ENCODE measurements at places on chromosomes 6 and 20.
A peak's percentile ranks its signal among the peaks of the same experiment; 100 is the strongest.

DNA sequence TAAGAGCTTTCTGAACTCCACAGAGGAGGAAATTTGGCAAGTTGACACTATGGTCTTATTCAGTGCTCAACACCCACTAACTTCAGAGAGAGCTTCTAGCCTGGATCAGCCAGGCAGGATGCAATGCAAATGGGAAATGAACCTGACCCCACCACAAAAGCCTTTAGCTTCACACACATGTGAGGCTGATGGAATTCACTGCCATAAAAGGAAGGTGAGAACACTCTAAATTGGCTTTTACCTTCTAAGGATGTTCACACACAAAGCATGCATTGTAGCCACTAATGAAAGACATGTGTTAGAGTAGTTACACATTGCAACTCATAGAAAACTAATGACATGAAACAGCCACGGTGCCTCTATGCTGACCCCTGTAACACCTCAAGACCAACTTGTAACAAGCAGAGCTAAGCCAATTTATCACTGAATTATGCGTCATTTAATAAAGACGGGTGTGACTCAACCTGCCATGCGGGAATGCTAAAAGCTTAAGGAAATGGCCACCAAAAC, 262.1 kb downstream of the HACE1 start:
- peak; percentile 80 for DNase-seq

GRCh38 chr6:88933521-88933920, 29.9 kb downstream of the RNGTT start:
- DNase-seq = no peak

DNA sequence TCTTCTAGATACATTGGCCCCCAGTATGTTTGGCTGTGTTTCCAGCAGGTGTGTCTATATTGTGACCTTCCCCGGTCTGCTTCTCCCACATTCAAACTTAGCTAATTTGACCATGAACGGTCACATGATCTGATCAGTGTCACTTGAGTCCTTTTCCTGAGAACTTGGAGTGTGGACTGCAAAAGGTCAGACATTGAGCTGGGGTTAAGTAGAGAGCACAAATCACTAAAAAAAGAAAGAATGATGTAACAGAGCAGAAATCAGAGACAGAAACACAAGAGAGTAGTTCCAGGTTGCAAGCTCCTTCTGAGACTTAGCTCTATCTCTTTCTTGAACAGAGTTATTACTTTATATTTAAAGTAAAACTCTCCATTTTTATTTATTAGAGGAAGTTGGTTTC, 733.9 kb downstream of the CBLN4 start:
- DNase-seq = no peak

DNA sequence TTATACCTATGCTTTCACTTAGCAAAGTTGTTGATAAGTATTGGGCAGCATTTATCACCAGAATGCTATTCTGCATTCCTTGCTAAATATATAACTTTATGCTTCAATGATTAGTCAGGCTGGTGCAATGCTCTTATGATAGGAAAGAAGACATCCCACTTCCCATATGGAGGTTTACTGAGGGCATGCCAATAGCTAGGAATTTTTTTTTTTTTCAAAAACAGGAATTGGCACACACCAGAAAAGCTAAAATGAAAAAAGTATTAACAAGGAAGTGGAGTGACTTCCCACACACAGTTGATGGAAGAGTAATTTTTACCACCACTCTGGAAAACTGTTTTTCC, 90.8 kb downstream of the FRK start:
- no peak for DNase-seq

DNA sequence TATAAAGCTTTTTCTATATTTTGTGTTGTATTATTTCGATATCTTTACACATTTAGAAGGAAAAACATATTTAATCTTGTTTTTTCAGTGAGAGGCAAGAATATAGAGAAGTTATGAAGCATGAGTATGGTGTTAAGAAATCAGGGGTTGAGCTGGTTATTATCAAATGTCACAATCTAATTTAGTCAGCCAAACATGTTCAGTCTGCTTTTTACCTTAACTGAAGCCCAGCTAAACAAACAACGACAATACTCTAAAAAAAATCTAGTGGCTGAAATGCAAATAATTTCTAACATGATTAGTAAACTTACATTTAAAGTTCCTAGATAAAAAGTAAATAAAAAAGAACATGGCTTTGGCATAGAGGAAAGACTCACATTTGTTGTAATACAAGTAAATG, 433.8 kb upstream of the NRSN1 start:
- no peak for DNase-seq

- peak; percentile 60 for DNase-seq
Observed at GRCh38 chr20:46128310-46129151, 10.4 kb downstream of the CD40 start.

GRCh38 chr6:71153755-71154325, 134.8 kb upstream of the OGFRL1 start:
- DNase-seq = no peak

DNA sequence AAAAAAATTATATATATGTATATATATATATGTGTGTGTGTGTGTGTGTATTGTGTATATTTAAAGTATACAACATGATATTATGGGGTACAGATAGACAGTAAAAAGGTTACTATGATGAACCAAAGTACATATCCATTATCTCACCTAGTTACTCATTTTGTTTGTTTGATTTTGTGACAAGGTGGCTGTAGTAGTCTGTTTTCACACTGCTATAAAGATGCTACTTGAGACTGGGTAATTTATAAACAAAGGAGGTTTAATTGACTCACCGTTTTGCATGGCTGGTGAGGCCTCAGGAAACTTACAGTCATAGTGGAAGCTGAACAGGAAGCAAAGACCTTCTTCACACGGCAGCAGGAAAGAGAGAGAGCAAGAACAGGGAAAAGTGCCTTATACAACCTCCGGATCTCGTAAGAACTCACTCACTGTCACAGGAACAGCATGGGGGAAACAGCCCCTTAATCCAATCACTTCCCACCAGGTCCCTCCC, 30.2 kb upstream of the DACT2 start:
- no peak for DNase-seq

GRCh38 chr6:35984701-35985100, 39.7 kb downstream of the SLC26A8 start:
- no peak for DNase-seq

DNA sequence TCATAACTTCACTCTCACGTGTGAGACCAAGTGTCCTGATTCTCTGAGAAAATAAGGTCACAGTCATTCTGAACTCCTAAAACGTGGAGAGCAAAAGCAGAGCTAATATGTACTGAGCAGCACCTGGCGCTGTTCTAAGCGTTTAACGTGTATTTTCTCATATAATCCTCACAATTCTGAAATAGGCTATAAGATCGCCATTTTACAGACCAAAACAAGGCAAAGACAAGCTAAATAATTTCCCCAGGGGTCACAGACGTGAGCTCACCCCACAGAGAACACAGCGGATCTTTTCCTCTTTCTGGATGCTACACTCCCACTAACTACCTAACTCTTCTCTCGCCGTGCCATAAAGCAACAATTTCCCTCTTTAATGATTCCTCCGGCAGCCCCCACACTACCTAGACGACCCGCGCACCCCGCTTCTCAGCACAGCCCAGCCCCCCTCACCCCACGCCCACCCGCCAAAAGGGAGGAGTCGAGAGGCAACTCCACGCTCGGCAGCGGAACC, 636 bp downstream of the SUPT3H start:
- DNase-seq = peak; percentile 52

DNA sequence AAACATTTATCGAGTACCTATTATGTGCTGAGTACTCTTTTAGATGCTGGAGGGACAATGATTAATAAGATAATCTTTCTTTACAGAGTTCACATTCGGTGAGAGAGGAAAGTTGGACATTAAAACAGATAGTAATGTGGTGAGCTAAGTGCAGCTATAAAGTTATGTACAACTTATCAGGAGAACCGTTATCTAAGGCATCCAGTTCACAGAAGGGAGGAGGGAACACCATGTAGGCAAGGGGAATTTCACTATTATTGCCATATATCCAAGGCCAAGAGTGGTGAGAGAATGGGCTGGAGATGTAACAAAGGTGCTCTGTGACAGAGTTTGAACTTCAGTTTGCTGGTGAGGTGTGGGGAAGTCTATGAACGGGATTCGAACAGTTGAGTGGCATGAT, 105.8 kb downstream of the CARMIL1 start:
- no peak for DNase-seq

- no peak for DNase-seq
Observed at GRCh38 chr6:56734335-56734734, 91.6 kb upstream of the DST start.

- DNase-seq = no peak
Observed at GRCh38 chr20:44886828-44887227, 1.3 kb downstream of the YWHAB start.

DNA sequence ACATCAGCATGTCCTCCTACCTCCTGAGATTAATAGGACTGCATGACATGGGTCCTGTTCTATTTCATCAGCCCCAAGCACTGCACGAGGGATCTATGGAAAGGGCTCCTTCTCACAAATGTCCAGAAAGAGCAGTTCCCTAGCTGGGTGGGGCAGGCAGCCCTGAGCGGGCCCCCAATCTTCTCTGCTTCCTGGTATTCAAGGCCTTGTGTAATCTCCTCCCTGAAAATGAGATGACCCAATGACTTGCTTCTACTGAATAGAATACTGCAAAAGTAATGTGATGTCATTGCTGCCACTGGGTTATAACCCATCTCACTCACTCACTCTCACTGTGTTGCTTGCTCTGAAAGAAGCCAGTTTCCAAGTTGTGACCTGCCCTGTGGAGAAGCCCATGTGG, 126.4 kb downstream of the OPRM1 start:
- no peak for DNase-seq

- DNase-seq = no peak
Observed at GRCh38 chr6:6975459-6976111, 132.2 kb upstream of the RREB1 start.

DNA sequence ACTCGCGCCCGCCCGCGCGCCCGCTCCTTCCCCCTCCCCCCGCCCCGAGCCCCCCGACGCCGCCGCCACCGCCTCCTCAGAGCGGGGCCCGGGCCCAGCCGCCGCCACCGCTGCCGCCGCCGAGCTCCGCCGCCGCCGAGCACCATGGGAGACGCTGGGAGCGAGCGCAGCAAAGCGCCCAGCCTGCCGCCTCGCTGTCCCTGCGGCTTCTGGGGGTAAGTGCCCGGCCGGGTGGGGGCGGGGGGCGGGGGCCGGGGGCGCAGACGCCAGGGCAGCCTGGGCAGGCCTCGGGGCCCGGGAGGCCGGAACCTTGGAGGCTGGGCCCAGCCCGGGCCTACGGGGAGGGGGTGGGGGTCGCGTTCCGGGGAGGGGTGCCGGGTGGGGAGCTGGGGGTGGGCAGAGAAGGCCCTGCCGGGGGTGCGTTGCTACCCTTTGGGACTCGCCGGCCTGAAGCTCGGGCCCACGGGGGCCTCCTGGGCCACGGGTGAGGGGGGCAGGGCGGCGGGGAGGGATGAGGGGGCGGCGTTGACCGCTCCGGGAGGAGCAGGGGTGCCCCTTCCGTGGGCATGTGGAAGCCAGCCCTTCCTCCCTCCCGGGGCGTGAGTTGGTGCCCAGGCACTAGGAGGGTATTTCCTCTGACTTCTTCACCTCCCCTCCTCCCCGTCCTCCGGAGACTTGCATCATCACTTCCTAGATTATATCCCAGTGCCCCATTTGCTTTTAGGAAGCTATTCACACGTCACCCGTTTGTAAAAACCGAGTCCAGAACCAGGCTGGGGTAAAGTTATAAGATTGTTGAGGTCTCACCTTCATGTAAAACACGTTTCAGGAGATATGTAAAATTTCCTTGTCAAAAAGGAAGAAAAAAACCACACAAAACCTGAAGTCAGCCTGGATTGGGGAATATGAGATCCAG, 533 bp downstream of the ZFAND3 start:
- DNase-seq = peak; percentile 56

GRCh38 chr6:68400396-68400795, 234.7 kb upstream of the ADGRB3 start:
- no peak for DNase-seq

Measured in G401 (cell line).